ENCODE measurements at places on chromosomes 4 and X. TPM values are rescaled to one million over a fixed set of nuclear protein-coding genes. Genes with fewer than 3 reads are reported as not detected.

DNA sequence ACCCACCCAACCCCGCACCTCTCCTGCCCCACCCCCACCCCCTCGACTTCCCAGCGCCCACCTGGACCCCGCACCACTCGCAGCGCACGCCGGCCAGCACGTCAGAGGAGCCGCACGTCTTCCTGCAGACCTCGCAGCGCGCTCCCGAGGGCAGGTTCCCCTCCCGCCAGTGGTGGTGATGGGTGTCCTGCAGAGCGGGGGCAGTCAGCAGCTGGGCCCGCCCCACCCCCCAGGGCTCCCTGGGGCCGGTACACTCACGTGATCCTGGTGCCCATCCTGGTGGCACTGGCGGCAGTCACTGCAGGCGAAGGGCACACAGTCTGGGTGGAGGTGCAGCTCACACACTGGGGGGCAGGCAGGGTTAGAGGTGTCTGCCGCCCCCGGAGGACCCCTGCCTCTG is 5.1 kb downstream of the DGKQ start:
- no peak for DNase-seq

DNA sequence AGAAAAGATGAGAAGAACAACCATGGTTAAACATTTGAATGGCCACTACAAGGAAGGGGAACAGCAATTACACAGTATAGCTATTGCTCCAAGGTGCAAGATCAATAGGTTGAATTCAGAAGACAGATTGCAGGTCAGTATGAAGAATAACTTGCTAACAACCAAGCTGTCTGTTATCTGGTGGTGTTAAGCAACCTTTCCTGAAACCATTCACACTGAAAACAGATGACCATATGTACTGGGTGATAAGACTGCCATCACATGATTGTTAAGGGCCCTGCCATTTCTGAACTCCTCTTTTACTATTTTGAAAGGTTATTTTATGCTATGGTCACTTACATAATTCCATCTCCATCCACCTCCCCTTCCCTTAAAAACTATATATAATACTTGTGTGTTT is 6.8 kb downstream of the GABRA3 start:
- DNase-seq, result no peak

DNA sequence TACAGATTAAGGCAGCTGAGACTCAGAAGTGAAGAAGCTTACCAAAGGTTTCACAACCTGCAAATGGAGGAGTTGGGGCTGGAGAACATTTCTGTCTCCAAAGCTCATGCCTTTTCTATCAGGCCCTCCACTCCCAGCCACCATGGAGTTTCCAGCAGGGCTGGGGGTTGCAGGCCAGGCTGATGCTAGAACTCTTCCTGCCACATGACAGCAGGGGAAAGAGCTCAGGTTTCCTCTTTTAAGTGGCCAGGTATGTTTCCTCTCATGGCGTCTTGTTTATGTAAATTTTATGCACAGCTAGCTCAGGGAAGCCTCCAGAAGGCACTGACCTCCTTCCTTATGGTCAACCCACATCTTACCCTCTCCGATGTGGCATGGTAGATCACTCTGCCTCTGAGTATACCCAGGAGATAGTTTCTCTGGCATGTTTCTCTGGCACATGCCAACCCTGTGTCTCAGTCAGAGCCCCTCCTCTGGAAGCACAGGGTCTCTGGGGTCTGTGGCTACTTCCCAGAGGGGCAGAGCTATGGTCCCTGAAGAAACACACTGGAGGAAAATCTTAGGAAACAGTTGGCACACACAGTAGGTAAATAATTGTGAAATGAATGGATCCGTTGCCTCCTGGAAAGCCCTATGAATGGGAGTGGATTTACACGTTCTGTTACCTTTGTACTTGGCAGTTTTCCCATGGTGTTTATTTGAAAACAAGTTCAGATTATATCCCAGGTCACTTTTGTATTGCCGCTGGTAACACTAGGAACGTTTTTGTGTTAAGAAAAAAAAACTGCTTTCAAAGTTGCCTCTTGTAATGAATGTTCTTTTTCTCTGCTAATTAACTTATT is 28.9 kb downstream of the PDK3 start:
- DNase-seq, result no peak

GRCh38 chr4:102815981-102816380 is 11.4 kb downstream of the UBE2D3 start:
- DNase-seq, result no peak

- no peak for DNase-seq
These were observed 85.6 kb downstream of the ANTXR2 start for GRCh38 chr4:79987401-79987800.

DNA sequence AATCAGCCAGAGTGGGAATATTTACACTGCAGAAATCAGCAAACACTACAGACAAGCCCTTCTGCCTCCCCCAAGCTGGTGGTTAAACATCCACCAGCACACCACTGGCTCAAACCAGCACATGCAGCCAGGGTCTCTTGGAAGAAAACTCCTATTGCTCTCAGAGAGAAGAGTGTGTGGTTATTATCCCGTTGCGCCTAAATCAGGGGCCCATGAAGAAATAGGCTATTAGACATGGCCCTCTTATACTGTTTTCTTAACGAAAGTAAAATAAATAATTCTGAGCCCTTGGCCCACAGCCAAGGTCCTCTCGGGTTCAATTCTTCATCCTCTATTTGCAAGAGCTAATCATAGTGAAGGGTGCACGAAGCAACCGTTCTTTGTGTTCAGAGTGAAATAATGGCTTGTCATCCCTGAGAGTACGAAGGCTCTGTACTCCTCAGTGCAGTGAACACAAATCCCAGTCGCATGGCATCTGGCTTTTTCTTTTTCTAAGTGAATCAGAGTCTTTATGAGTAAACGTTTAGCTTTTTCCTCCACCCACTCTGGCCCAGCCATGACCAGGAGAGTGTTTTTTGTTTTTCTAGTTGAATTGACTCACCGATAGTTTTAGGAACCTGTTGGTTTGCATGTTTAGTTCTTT is 33.4 kb upstream of the RBM47 start:
- DNase-seq, result no peak

DNA sequence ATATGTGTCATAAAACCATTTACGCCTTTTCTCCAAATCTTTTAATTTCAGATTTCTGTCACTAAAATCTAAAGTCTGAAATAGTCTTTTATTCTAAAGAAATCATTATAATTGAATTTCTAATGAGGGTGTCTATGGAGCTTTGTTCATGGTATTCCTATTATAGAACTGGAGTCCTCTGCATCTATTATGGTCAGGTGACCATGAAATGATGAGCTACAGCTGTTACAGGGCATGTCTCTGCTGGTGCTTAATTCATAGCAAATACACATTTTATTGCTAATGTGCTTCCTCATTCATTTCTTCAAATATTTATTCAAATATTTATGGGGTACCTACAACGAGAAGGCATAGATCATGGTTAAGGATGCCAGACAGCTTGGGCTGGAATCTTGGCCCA is 126.1 kb downstream of the NAA11 start:
- DNase-seq, result no peak

DNA sequence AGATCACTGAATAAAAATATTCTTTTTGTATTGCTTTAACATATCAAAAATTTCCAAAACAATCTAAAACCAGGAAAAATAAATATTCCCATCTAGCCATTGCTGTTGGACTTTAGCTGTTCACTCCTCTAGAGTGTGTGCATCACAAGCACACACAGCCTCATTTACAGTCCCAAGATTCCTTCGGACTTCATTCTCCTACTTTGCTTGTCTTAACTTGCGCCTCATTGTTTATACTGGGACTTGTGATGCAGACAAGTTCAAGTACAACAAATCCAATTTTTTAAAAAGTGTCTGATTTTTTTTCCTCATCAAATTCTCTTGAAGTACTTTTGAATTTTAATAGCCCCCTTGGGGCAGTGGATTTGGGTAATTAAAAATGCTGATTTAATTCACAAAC is 55.6 kb downstream of the TLL1 start:
- no peak for DNase-seq

- no peak for DNase-seq
These were observed 734.4 kb upstream of the PABPC4L start for GRCh38 chr4:134936014-134936413.

DNA sequence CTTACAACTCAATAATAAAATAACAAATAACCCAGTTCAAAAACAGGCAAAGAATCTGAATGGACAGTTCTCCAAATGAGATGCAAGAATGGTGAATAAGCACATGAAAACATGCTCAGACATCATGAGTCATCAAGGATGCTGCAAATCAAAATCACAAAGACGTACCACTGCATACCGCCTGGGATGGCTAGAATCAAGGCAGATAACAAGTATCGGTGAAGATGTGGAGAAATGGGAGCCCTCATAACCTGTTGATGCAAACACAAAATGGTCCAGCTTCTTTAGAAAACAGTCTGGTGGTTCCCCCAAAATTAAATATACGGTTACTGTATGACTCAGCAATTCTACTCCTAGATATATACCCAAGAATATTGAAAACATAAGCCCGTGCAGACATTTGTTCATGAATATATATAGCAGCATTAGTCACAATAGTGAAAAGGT is 32.5 kb downstream of the AKAP4 start:
- no peak for DNase-seq

DNA sequence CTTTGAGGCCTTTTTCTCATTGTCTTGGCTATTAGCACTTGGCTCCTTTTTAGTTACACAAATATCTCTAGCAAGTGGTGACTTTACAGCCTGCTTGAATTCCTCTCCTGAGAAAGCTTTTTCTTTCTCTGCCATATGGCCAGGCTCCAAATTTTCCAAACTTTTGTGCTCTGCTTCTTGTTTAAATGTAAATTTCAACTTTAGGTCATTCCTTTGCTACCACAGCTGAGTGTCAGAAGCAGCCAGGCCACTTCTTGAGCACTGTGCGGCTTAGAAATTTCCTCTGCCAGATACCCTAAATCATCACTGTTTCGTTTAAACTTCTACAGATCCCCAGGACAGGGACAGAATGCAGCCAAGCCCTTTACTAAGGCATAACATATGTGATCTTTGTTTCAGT is 222.4 kb downstream of the FBXO8 start:
- no peak for DNase-seq

- no peak for DNase-seq
These were observed 8.5 kb upstream of the AKAP17A start for GRCh38 chrX:1582686-1583437.

DNA sequence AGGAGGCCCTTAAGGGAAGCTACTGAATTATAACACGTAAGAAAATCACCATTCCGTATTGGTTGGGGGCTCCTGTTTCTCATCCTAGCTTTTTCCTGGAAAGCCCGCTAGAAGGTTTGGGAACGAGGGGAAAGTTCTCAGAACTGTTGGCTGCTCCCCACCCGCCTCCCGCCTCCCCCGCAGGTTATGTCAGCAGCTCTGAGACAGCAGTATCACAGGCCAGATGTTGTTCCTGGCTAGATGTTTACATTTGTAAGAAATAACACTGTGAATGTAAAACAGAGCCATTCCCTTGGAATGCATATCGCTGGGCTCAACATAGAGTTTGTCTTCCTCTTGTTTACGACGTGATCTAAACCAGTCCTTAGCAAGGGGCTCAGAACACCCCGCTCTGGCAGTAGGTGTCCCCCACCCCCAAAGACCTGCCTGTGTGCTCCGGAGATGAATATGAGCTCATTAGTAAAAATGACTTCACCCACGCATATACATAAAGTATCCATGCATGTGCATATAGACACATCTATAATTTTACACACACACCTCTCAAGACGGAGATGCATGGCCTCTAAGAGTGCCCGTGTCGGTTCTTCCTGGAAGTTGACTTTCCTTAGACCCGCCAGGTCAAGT is 6.9 kb upstream of the MSANTD1 start:
- no peak for DNase-seq

DNA sequence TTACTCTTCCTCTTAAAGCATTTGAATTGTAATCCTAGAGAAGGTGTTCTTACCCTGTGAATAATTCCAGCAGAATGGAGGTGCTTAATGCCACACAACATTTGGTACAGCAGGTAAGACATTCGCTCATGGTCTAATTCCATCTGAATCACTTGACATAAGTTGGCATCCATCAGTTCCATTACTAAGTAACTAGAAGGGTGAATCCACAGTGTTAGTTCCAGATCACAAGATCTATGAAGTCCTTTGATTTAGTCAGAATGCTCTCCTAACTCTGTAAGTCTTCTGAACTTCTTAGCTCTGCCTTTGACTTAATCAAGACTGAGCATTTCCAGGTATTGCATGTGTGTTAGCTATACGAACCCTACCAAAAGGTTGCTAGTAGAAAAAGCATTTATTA is 258.0 kb downstream of the MAPK10 start:
- no peak for DNase-seq

DNA sequence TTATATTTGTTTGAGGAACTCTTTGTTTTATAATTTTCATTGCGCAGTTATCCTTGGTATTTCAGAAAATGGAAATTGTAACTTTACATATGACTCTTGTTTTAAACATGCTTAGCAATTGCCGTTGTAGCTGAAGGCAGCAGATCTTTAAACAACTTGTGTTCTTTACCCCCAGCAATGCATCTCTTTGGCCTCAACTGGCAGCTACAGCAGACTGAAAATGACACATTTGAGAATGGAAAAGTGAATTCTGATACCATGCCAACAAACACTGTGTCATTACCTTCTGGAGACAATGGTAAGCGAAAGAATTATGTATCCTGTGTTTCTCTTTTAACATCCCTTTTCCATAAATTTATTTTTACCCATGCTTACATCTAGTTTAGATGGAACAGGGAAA is 263.6 kb downstream of the DCTD start:
- DNase-seq, result no peak

DNA sequence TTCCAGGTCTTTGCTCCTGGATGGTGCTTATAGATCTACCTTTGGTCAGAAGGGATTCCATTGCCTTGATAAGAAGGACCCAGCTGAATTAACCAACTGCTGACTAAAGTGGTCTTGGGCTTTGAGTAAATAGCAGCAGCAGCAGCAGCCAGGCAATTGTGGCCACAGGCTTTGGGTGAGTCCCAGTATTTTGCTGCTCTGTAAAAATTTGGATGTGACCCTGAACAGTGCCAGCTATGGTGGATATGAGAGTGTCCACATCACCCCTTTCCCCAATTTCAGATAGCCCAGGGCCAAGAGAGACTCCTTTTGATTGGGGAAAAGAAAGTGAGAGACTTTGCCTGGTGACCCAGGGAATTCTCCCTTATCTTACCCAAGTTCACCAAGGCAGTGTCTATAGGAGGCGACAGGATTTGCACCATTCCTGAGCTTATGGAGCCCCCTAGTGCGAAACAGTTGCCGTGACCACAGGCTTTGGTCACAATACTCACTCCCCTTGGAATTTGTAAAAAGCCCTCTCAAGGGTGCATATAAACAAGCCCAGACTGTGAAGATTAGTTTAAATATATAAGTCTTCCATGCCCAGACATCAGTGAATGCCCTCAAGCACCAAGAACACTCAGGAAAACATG is 518.0 kb downstream of the TMA16 start:
- peak; percentile 22 for DNase-seq

DNA sequence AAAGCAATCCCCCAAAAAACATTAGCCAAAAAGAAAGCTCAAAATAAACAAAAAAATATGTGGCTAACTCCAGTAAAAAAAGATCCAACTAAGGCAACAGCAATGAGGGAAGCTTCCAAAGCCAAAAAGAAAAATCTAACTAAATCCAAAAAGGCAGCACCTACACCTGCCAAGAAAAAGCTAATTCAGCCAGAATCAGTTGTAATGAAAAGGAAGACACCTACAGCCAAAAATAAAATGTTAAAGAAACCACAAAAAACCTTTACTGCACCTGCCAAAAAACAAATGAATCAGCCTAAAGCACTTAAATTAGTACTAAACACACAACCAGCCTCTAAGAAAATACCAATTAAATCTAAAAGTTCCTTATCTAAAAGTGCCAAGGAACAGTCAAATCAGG is 37.2 kb upstream of the CABS1 start:
- DNase-seq, result no peak

The ANXA10 gene
- 0.34 TPM for polyA plus RNA-seq

The SLC16A2 gene
- polyA plus RNA-seq, result 33.0 TPM

The FOXP3 gene
- polyA plus RNA-seq, result 0.99 TPM

The HMGN5 gene
- polyA plus RNA-seq, result 48.6 TPM

The CFAP47 gene
- polyA plus RNA-seq, result 0.75 TPM

The ANOS1 gene
- 8.9 TPM for polyA plus RNA-seq
